Kidney (tissue), 22 donors: ENCODE measurements at places on chromosomes 7 and 10.

- DNase-seq, result peak; percentile 67
These were observed 147.7 kb upstream of the BMPER start for GRCh38 chr7:33757563-33758165.

DNA sequence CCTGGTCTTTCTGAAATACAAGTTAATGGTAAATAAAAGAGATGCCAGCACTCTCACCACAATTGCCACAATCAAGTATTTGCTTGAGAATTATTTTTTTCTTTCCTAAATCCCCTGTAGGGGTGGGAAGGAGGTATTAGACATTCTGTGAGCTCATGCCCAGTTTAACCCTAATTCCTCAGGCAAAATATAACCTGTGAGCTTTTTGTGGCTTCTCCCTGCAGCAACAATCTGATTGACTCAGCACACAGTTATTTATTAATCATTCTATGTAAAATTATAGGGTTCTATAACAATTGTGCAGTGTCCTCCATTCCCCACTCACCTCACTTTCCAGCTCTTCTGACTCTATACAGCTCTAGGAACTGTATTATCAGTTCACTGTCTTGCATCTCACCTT is 66.3 kb downstream of the GLI3 start:
- no peak for DNase-seq

DNA sequence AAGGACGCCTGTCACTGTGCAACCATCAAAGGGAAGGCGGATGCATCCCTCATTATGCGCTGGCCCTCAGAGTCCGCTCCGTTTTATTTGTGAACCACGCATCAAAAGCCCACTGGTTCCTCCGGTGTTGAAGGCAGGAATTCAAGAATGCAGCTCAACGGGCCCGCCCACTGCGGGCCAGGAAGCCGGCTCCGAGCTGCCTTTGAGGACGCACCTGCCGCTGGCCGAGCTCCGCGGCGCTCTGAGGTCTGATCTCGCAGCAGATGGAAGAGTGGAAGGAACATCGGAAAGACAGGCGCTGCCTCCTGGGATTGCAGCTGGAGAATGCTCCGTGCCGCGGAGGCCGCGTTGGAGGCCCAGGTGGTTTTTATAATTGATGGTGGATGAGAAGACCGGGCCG is 56.9 kb upstream of the ADGRA1 start:
- DNase-seq, result no peak

GRCh38 chr10:95431900-95432342 is 129.2 kb downstream of the SORBS1 start:
- no peak for DNase-seq

GRCh38 chr7:113158756-113159155 is 40.4 kb upstream of the SMIM30 start:
- no peak for DNase-seq

DNA sequence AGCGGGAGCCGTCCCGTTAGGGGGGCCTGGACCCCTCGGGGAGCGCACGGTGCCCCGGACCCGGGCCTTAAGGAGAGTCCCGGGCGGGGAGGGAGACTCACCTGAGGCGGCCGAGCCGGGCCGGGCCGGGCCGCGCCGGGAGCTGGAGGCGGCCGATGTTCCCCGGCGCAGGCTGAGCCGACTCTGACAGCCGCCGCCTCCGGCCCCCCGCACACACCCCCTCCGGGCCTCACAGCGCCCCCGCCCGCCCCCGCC is at the start of gene ACHE:
Gene ACHE (minus strand): TSS at position 188 of the 255 bp plus-strand sequence. CDS start 1,656 bp downstream, outside the sequence.
- DNase-seq, result no peak

DNA sequence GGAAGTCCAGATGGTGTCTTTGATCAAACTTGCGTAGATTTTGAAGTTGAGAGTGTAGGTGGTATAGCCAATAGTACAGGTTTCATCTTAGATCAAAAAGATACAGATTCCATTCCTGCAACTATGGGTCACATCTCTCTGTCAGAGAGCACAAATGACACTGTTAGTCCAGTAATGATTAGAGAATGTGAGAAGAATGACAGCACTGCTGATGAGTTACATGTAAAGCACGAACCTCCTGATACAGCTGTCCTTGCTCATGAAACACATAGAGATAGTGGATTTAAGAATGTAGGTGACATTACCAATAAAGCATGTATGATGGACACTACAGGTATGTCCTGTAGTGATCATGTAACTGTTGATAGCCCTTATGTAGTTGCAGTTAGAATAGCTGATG is 59.1 kb downstream of the LOXL4 start:
- no peak for DNase-seq

GRCh38 chr7:38141187-38141586 is 36.9 kb upstream of the STARD3NL start:
- DNase-seq, result no peak

DNA sequence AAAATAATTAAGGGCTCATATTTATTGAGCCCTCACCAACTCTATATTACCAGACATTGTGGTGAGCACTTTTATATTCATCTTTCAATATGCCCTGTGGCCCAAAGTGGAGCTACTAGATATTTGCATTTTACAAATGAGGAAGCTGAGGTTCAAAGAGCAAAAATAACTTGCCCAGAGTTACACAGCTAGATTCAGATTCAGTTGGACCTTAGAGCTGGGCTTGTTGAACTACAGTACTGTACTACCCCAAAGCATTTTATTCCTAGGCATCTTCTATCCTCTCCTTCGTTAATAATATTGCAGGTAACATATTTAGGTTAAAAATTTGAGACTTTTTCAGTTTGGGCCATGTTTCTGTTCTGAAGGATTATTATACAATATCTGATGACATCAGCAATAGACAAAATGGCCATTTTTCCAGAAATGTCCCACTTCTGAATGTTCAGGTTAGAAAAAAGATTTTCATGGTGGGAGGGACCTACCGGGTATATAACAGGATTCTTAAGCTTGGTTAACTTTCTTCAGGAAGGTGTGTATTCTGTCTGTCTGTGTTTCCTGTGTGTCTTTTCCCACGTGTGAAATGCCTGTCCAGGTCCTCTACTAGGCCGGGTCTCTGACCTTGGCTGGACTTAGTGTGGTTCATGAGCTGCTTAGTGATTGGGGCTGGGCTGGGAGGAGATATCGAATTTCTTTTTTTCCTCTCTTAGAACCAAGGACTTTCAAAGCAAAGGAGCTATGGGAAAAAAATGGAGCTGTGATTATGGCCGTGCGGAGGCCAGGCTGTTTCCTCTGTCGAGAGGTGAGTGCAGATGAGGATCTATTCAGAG is 13.6 kb downstream of the PRXL2A start:
- DNase-seq, result no peak

DNA sequence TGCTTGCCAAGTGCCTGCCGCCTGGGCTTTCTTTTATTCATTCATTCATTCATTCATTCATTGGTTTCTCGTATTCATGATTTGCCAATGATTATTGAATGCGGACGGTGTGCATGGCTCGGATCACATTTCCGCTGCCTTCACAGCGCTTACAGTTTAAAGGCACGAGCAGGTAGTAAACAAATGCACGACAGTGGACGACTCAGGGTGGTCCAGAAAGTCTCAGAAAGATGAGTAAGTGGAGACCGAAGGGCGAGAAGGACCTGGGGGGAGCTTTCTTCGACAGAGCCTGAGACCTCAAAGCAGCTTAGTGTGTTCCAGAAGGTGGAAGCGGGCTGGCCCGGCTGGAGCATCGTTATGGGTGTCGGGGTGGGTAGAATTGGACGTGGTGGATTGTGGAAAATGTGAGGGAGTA is 506 bp downstream of the MCM10 start:
- peak; percentile 50 for DNase-seq

DNA sequence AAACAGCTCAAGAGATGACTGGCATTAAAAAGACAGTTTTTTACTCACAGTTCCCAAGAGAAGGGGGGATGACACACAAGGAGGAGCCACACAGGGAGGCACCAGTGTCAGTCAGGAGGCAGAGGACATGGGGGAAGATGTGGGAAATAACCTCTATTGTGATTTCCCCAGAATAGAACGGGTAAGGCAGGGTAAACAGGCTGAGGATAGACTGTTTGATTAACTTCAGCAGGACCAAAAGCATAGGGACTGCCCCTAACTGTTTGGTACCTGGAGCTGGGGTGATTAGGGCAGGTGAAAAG is 60.7 kb downstream of the RAPGEF5 start:
- DNase-seq, result no peak

DNA sequence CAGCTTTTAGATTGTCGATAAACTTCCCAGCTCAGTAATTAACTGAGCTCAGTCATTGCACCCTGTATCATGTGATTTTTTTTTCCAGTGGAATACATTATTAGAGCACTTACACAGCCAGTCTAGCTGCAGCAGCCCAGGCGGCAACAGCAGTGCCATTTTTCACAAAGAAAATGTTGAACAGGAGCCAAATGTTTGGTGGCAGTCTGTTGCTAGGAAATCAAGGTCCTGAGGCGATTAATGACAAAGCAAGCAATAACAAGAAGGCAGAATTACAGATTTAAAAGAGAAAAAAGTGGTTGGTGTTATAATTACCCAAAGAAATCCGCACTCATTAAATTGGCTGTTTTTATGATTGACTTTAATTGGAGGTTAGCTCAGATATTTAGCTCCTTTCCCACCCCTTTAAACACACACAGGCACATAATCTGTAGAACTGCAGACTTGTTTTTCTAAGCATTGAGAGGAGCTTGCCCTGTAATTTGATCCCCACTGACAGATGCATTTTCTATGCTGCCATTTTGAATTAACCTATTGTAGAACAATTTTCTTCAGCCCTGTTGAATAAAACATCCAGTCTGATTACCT is 267.4 kb downstream of the ADK start:
- DNase-seq, result peak; percentile 91

- no peak for DNase-seq
These were observed 83.0 kb upstream of the KAT6B start for GRCh38 chr10:74743401-74743800.

DNA sequence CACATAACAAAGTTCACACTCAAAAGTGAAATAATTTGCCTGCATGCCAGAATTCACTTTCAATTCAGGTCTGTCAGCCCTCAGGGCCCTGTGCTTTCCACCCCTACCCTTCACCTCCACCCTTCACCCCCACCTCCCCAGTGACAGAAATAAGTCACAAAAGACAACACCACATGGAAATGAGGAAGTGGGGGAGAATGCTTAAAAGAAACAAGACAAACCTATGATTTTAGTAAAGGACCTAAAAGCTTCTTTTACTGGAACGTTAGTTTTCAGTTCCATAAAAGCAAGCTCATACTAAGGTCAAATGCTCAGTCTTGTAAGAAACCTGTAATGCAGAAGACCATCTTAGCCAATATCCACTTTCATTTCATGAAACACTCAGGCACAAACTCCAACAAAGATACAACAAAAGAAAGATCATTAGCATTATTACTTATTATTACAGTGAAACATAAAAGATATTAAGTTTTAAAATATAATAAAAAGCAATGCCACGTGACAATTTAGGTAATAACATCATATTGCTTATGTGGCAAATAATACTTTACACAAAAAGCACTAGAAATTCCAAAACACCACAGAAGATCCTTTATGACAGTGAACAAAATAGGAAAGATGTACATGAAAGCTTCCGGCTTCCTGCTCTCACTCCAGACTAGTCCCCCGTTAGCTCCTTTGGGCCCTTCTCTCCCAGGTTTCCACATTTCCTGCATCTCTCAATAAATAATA is 112.1 kb downstream of the LMBR1 start:
- DNase-seq, result no peak

- DNase-seq, result no peak
These were observed 22.4 kb downstream of the GNG11 start for GRCh38 chr7:93943816-93944540.

DNA sequence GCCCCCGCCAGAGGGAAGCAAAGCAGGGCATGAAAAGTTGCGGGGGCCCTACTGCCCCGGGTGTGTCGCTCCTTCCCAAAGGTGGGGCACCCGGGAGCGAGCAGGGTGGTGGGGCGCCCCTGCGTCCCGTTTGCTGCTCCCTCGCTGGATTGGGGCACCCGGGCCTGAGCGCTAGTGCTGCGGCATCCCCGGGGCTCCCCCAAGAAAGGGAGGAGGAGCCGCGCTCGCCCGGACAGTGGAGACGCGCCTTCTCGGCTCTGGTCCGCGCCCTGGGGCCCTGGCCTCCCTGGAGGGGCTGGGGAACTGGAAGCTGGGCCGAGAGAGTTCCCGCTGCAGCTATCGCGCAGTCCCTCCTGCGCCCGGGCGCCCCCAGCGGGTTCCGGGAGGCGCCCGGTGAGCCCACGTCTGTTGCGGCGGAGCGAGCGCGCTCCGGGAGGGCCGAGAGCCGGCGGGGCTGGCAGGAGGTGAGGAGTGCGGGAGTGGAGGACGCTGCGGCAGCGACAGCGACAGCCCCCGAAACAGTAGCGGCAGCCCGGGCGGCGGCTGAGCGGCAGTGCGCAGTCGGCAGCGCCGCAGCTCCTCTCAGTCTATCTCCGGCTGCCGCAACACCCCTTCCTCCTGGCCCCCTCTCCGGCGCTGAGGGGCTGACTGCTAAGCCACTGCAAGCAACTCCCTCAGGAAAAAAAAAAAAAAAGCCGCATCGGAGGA is 504 bp upstream of the BMPER start:
- DNase-seq, result peak; percentile 77

DNA sequence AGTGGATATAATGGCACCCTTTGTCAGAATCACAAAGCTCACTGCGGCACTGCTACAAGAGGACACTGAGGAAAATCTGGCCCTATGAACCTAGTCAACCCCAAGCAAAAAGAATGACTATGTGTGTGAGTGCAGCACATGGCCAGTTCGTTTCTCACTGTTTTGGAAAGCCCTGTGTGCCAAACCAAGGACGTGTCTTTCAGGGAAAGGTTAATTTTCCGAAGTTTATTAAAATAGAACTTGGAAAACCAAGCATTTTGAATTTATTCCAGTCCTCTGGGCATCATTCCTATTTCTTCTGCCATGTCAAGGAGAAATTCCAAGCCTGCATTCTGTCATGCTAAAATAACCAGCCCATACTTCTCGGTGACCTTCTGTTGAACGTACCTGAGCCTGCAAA is 471.8 kb downstream of the PLXDC2 start:
- no peak for DNase-seq

GRCh38 chr7:83629117-83629880 is 19.6 kb downstream of the SEMA3E start:
- peak; percentile 70 for DNase-seq

DNA sequence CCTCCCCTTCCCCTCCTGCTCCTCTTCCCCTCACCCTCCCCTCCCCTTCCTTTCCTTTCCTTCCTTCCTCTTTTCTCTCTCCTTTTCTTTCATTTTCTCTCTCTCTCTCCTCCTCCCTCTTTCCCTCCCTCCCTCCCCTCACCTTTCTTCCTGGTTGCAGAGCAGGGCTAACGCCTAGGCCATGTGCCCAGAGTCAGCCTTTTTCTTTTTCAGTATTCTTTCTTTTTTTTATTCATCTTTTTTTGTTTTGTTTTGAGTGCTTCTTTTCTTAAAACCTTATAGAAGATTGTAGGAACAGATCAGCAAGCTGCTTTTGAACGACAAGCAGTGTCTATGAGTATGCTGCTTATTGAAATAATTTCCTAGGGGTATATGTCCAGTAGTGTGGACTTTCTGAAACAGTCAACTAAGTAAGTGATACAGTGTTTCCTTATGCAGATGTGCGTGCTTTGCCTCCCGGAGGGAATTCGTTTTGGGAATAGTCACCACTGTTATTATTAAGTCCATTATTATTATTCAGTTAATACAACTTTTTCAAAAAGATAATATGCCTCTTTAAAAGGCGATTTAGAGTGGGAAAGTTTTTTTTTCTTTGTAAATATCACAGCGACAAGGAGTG is 219.2 kb downstream of the CAMK1D start:
- DNase-seq, result no peak

- DNase-seq, result no peak
These were observed 23.8 kb downstream of the PAPOLB start for GRCh38 chr7:4837803-4838625.
